ENCODE measurements at places on chromosomes 16 and 17. TPM values are rescaled to one million over a fixed set of nuclear protein-coding genes. Genes with fewer than 3 reads are reported as not detected.

RANBP10 gene
- total RNA-seq, result 22.7 TPM

ZNF668 gene
- total RNA-seq, result 9.2 TPM

EPX gene
- total RNA-seq, result not detected

KCNJ12 gene
- total RNA-seq, result 2.4 TPM

KRTAP4-4 gene
- not detected for total RNA-seq

EFCAB5 gene
- total RNA-seq, result not detected

EZH1 gene
- 50.4 TPM for total RNA-seq

TMEM98 gene
- total RNA-seq, result 153 TPM

KRTAP2-2 gene
- not detected for total RNA-seq

C17orf67 gene
- 5.1 TPM for total RNA-seq

HEATR9 gene
- total RNA-seq, result 0.09 TPM

TSNAXIP1 gene
- 4.1 TPM for total RNA-seq

PROCA1 gene
- total RNA-seq, result 4.5 TPM

UBFD1 gene
- total RNA-seq, result 64.9 TPM

JPH3 gene
- total RNA-seq, result 0.32 TPM

OR3A2 gene
- total RNA-seq, result 3.0 TPM

MYH13 gene
- not detected for total RNA-seq

KLHDC4 gene
- total RNA-seq, result 31.8 TPM

UTS2R gene
- total RNA-seq, result not detected

ARHGAP23 gene
- 37.6 TPM for total RNA-seq

HS3ST3A1 gene
- total RNA-seq, result 0.49 TPM

ABCA9 gene
- total RNA-seq, result 7.3 TPM

PLXDC1 gene
- total RNA-seq, result 21.2 TPM

CD7 gene
- 12.0 TPM for total RNA-seq

C17orf100 gene
- total RNA-seq, result 3.3 TPM

SOX8 gene
- 1.4 TPM for total RNA-seq

CYB561 gene
- 74.3 TPM for total RNA-seq

COPZ2 gene
- 39.3 TPM for total RNA-seq

MRC2 gene
- total RNA-seq, result 87.4 TPM

CRHR1 gene
- total RNA-seq, result not detected

CDK5RAP3 gene
- total RNA-seq, result 194 TPM

CLDN6 gene
- 1.1 TPM for total RNA-seq

ARL4D gene
- total RNA-seq, result 16.4 TPM

PYCARD gene
- 25.1 TPM for total RNA-seq

MSLN gene
- 53.1 TPM for total RNA-seq

All from mucosa of gallbladder (tissue), 1 donor.